ENCODE measurements at places on chromosomes 3 and 15. TPM values are rescaled to one million over a fixed set of nuclear protein-coding genes. Genes with fewer than 3 reads are reported as not detected.

MKRN2OS gene
- total RNA-seq = not detected

WHAMM gene
- 3.8 TPM for total RNA-seq

IQCF5 gene
- total RNA-seq = not detected

TMEM212 gene
- not detected for total RNA-seq

PCLAF gene
- 27.2 TPM for total RNA-seq

ROPN1 gene
- total RNA-seq = not detected

DUOXA2 gene
- 0.11 TPM for total RNA-seq

SERPINI2 gene
- not detected for total RNA-seq

TRPM1 gene
- total RNA-seq = 1.2 TPM

DNA sequence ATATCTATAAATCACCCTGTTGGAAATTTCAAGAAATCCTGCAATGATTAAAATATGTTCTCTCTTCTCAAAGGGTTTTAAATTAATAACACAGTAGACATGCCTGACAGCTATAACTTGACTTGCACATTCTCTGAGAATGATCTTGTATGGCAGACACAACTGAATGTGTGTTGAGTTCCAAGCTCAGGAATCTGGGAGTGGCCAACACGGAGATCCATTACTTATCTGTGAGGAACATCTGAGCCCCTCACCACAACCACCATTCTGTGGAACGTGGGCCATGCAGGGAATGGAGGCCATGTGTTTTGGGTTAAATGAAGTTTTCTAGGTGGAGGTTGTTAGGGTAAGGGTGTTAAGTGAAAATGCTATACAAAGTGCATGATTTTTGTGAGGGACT lies 105.3 kb upstream of the CHMP2B start:
- no peak for DNase-seq
- no peaks in the 10 kb centered on the region for H3K36me3 ChIP-seq
- H3K27ac ChIP-seq = no peak overlapping the region
- no peak overlapping the region for H3K4me3 ChIP-seq
- peaks cover 11% of the 10 kb centered on the region for H3K4me1 ChIP-seq

DNA sequence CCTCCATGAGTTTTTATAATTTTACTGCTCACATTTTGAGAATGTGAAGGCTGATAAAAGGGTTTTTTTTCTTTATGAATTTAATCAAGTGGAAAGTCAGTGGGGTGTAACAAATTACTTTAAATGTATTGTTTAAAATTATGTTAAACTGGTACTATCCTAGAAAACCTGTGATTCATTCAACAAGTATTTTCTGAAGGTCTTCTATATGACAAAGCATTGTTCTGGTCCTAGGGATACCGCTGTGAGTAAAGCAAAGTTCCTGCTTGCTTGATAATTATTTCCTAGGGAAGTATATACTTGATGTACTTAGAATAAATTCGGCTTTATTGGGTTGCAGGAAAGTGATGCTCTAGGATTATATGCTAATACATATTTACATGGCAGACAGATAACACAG lies 152.8 kb upstream of the GOLGA6L4 start:
- peaks cover 10% of the 10 kb centered on the region for H3K4me1 ChIP-seq
- peaks cover 67% of the 10 kb centered on the region for H3K27me3 ChIP-seq
- H3K36me3 ChIP-seq = no peaks in the 10 kb centered on the region
- no peak for DNase-seq
- H3K4me3 ChIP-seq = no peak overlapping the region

GRCh38 chr15:91104111-91104510 lies 4.1 kb downstream of the SV2B start:
- no peak overlapping the region for H3K27ac ChIP-seq
- peaks cover 54% of the 10 kb centered on the region for H3K27me3 ChIP-seq
- H3K4me1 ChIP-seq = peaks cover 17% of the 10 kb centered on the region
- no peak overlapping the region for H3K4me3 ChIP-seq

- H3K4me3 ChIP-seq = no peak overlapping the region
- peak overlapping the region; percentile 69 for H3K27ac ChIP-seq
- H3K36me3 ChIP-seq = peaks cover 20% of the 10 kb centered on the region
- no peaks in the 10 kb centered on the region for H3K27me3 ChIP-seq
- H3K4me1 ChIP-seq = peaks cover 43% of the 10 kb centered on the region
Observed at GRCh38 chr3:156681002-156681401, 6.6 kb downstream of the TIPARP start.

DNA sequence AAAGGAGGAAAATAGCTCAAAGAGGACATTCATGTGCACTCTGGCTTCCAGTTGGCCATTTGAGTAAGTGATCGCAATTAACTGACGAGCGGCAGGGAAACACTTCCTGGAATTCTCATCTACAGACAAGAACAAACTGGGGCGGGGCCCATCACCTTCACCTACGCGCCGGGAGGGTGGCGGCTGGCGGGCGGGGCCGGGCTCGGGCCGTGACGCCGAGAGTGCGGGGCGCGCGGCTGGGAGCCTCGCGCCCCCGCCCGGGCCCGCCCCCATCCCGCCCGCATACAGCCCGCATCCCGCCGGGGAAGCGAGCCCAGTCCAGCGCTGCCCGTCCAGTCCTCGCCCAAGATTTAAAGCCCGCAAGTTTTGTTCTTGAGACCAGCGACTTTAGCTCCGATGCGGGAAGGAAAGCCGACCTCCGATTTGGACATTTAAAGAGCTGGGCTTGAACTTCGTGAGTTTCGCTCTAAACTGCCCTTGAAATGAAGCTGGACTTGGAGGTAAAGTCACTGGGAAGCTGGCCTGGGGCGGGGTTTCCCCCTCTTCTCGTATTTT lies at the start of gene B3GNT5:
Gene B3GNT5, plus strand, starts transcription at position 281 of the 555 bp plus-strand sequence. CDS start 16,546 bp downstream, outside the sequence.
- H3K4me1 ChIP-seq = peaks cover 27% of the 10 kb centered on the region
- H3K27me3 ChIP-seq = peaks cover 36% of the 10 kb centered on the region

DNA sequence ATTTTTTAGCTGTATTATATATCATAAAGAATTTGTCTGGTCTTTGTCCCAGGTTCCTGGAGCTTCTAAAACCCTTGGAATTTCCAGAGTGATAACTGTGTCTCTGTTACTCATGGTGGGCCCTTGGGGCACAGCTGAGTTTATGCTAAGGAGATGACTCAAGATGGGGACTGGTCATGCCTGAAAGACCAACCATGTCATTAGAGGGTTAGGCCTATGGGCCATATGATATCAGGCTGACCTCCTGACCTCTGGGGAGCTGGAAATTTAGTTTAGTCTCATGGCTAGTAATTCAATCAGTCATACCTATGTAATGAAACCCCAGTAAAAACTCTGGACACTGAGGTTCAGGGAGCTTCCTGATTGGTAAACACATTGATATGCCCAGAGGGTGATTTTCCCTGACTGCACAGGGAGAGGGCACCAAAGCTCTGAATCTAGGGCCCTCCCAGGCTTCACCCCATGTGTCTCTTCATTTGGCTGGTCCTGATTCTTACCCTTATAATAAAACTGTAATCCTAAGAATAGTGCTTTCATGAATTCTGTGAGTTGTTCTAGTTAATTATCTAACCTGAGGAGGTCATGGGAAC lies 69.6 kb downstream of the EEFSEC start:
- no peak for DNase-seq
- H3K27me3 ChIP-seq = no peaks in the 10 kb centered on the region
- H3K4me3 ChIP-seq = no peak overlapping the region
- H3K36me3 ChIP-seq = peaks cover 36% of the 10 kb centered on the region
- peaks cover 21% of the 10 kb centered on the region for H3K4me1 ChIP-seq

DNA sequence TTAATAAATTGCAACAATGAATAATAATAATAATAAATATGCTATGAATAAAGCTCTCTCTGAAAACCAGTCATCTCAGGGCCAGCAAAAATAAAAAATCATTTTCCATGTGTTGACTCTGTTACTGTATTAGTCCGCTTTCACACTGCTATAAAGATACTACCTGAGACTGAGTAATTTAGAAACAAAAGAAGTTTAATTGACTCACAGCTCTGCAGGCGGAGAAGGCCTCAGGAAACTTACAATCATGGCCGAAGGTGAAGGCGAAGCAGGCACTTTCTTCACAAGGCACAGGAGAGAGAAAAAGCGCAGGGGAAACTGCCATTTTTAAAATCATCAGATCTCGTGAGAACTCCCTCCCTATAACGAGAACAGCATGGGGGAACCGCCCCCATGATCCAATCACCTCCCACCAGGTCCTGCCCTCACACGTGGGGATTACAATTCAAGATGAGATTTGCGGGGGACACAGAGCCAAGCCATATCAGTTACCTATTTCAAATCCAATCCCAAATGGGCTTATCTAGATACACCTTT lies 224.1 kb downstream of the IGSF11 start:
- H3K27me3 ChIP-seq = no peaks in the 10 kb centered on the region
- H3K4me1 ChIP-seq = peaks cover 6% of the 10 kb centered on the region
- no peaks in the 10 kb centered on the region for H3K36me3 ChIP-seq

DNA sequence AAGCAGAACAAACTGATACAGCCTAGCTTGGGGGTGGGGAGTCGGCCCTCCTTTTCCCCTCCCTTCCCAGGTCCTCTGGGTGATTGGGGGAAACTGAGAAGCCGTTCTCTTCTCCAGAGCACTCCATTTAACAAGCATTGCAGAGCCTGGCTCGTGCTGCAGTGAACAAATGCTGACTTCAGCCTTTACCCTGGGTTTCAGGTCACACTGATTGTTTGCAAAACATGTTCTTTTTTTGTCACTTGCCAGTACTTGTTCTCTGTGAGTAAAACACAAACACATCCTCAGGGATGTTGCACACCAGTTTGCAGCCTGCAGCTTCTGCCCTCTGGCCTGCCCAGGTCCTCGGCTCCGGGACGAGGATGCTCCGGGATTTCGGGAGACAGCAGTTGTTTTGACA lies 132.8 kb downstream of the PGPEP1L start:
- no peaks in the 10 kb centered on the region for H3K27me3 ChIP-seq
- peaks cover 63% of the 10 kb centered on the region for H3K4me1 ChIP-seq
- peak overlapping the region; percentile 77 for H3K27ac ChIP-seq
- DNase-seq = no peak

DNA sequence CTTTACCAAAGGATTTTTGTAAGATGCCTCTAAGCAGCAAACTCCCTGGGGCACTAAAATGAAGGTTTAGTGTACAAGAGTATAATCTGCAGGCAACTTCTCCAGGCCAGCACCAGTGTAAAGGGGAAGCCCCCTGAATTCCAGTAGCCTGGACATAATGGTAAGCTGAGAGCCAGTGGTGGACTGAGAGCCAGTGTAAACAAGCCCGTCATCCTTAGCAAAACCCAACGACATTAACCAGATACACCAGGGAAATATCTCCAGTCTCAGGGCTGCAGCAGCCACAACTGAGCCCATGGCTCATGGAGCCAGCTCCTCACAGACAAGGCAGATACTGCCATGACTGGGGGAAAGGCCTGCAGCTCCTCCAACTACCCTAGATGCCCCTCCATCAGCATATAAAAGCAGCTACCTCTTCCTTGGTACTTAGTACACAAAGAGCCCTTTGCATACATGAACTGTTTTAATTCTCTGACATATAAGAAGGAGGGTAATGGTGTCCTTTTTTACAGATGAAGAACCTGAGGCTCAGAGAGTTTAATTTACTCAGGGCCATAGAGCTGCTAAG lies 21.7 kb downstream of the PARP16 start:
- no peak for DNase-seq
- H3K36me3 ChIP-seq = peaks cover 8% of the 10 kb centered on the region
- peak overlapping the region; percentile 65 for H3K27ac ChIP-seq

- DNase-seq = no peak
- H3K4me1 ChIP-seq = peaks cover 6% of the 10 kb centered on the region
- H3K27me3 ChIP-seq = no peaks in the 10 kb centered on the region
- no peak overlapping the region for H3K4me3 ChIP-seq
- no peak overlapping the region for H3K27ac ChIP-seq
- no peaks in the 10 kb centered on the region for H3K36me3 ChIP-seq
Observed at GRCh38 chr15:71708051-71708429, 102.3 kb upstream of the NR2E3 start.

GRCh38 chr3:107458871-107459270 lies 63.9 kb upstream of the BBX start:
- H3K36me3 ChIP-seq = no peaks in the 10 kb centered on the region
- DNase-seq = no peak
- peaks cover 14% of the 10 kb centered on the region for H3K4me1 ChIP-seq
- H3K27ac ChIP-seq = no peak overlapping the region

- H3K36me3 ChIP-seq = peaks cover 15% of the 10 kb centered on the region
- DNase-seq = no peak
- no peak overlapping the region for H3K4me3 ChIP-seq
- no peaks in the 10 kb centered on the region for H3K4me1 ChIP-seq
- no peaks in the 10 kb centered on the region for H3K27me3 ChIP-seq
Observed at GRCh38 chr3:177314897-177315296, 117.6 kb upstream of the TBL1XR1 start.

- no peak overlapping the region for H3K4me3 ChIP-seq
- no peaks in the 10 kb centered on the region for H3K36me3 ChIP-seq
- no peaks in the 10 kb centered on the region for H3K4me1 ChIP-seq
Observed at GRCh38 chr15:93870583-93870982, 360.8 kb upstream of the MCTP2 start.

DNA sequence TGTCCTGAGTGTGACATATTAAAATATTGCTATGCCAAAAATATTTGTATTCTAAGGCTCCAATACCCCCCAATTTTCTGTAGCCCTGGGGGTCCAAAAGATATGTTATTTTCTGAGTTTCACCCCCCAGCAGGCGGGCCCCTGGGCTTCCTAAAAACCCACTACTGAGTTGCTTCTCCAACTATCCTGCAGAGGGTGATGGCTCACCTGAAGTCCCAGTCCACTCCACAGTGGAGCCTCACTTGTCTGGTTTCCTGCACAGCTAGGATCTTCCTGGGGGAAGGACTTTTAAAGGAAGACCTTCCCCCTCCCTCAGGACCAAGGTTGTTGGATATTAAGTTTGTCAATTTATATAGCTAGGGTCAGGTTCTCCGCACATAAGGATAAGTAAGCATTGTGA lies 1181.4 kb downstream of the ROBO2 start:
- H3K27me3 ChIP-seq = no peaks in the 10 kb centered on the region
- H3K4me1 ChIP-seq = peaks cover 10% of the 10 kb centered on the region
- no peak overlapping the region for H3K4me3 ChIP-seq

- no peak overlapping the region for H3K4me3 ChIP-seq
- no peak overlapping the region for H3K27ac ChIP-seq
- peaks cover 14% of the 10 kb centered on the region for H3K4me1 ChIP-seq
- no peak for DNase-seq
- peaks cover under 1% of the 10 kb centered on the region for H3K27me3 ChIP-seq
Observed at GRCh38 chr3:138493804-138494606, 59.6 kb downstream of the ESYT3 start.

DNA sequence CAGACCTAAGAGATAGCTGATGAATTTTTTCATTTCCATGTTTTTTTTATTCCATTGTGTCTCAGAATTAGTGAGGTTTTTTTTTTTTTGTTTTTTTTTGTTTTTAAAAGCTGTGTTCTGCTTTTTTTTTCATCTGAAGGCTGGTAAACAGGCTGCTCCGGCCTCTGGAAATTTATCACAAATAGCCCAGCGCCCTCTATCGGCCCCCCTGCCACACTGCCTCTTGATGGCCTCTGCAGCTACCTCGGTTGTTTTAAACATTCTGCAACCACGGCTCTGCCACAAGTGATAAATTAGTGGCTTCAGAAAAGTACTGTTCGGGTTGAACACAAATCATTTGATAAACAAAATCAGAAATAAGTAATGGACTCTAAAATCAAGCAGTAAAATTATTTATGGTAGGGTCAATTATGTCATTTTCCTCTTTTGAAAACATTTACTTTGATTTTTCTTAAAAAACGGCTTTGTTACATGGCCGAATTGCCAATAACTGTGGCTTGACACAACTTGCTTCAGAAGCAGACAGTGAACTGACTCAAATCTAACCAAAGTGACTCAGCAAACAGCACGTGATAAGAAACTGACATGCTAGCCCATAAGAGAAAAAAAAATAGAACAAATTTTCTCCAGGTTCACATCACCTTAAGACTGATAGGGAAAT lies 87.8 kb downstream of the RSL24D1 start:
- H3K36me3 ChIP-seq = peaks cover 11% of the 10 kb centered on the region
- H3K4me1 ChIP-seq = peaks cover 18% of the 10 kb centered on the region
- no peak overlapping the region for H3K27ac ChIP-seq
- no peaks in the 10 kb centered on the region for H3K27me3 ChIP-seq
